Stimulated activated CD8-positive, alpha-beta memory T cell treated with anti-CD3 and anti-CD28 coated beads, Interleukin-4, amount 100 ng/mL, for 24 hours (primary cell): ENCODE measurements at places on chromosomes 16 and 17.

- no peak for DNase-seq
Measured at GRCh38 chr17:18045691-18046350, 6.6 kb downstream of the GID4 start.

DNA sequence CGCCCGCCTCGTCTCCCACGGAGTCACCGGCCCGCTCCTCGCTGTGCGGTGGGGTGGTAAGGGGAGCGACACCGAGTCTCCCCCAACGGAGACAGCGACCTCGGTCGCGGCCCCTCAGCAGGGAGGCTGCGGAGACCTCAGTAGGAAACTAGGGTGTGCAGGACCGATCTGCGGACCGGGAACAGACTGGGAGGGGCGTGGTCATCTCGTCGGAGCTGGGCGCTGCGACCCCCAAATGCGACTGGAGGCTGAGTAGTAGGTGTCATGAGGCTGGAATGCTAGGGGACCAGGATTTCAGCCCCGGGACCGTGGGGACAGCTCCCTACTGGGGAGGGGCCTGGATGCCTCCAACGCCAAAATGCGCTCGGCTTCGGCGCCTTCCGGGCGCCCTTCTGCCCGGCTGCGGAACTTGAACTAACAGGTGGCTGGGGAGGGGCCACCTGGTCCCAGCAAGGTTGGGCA lies 1.3 kb downstream of the CACNG4 start:
- no peak for DNase-seq

DNA sequence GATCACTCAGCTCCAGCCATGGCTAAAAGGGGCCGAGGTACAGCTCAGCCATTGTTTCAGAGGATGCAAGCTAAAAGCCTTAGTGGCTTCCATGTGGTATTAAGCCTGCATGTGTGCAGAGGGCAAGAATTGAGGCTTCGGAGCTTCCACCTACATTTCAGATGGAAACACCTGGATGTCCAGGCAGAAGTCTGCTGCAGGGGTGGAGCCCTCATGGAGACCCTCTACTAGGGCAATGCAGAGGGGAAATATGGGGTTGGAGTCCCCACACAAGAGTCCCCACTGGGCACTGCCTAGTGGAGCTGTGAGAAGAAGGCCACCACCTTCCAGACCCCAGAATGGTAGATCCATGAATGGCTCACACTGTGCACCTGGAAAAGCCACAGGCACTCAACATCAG lies 14.7 kb upstream of the PSMD11 start:
- no peak for DNase-seq

DNA sequence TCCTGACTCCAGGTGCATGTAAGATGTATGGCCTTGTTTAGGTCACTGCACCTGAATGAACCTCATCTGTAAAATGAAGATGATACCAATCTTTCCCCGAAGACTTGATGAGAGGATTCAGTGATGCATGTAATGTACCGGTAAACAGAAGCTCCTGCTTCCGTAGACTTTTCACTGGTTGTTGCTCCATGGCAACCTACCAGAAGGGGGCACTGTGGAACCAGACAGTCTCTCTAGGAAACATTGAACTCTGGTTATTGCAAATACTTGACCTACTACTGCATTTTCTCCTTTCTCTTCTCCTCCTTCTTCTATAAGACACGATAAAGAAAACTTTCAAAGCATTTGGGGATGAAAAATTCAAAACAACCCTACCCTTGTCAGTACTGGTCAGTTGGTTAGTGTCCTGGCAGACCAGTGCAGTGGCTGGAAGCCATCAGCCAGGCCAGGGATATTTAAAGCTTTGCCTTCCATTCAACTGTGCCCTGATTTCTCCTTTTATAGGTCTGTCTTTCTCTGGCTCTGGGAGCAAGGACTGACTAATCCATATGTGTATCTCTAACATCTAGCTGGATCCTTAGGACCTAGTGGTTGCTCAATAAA lies 667.4 kb upstream of the SALL1 start:
- DNase-seq = no peak

GRCh38 chr16:86681031-86681756 lies 102.8 kb downstream of the FOXL1 start:
- DNase-seq = no peak

GRCh38 chr17:63764716-63765115 lies 8.7 kb downstream of the CCDC47 start:
- no peak for DNase-seq

- no peak for DNase-seq
Measured at GRCh38 chr16:783404-784161, 4.6 kb downstream of the RPUSD1 start.

DNA sequence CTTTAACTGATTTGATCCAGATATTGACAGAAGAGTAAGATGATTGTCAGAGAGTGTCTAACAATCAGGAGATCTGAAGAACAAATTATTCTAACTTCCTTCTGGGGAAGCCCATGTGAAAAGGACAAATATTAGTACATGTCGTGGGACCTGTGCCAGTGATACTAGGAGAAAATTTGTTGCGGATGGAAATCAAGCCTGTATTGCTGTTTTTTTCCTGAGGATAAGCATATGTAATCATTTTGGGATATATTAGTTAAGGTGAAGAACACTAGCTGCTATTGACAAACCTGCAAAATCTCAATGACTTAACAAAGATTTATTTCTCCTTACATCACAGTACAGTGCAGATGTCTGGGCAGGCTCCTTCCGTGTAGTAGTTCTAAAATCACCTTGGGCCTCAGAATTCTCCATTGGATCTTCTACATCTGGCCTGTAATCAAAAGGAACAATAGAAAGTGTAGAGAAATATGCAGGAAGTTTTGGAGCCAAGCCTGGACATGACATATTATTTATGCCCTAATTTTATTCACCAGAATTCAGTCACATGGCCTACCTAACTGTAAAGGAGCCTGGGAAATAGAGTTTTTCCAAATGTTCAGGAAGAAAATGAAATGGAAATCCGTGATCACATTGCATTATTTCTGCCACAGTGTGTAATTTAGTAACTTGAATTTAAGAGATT lies 58.3 kb downstream of the CYB561 start:
- DNase-seq = no peak

GRCh38 chr16:24336491-24336890 lies 80.4 kb downstream of the CACNG3 start:
- DNase-seq = no peak

DNA sequence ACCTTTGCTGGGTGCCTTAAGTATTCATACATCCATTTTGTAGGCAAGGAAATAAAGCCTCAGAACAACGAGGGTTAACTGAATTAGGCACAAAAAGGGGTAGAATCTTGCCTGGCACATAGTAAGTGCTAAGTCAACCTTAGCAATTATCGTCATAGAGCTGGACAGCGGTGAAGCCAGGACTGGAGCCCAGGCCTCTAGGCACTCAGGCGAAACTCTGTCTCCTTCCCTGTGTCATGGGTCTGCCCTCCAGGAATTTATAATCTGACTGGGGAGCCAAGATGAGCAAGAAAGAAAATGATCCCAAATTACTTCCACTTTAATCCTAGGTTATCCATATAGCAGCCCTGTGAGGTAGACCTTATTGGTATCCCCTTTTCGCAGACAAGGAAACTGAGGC lies 61.4 kb downstream of the KATNIP start:
- no peak for DNase-seq

DNA sequence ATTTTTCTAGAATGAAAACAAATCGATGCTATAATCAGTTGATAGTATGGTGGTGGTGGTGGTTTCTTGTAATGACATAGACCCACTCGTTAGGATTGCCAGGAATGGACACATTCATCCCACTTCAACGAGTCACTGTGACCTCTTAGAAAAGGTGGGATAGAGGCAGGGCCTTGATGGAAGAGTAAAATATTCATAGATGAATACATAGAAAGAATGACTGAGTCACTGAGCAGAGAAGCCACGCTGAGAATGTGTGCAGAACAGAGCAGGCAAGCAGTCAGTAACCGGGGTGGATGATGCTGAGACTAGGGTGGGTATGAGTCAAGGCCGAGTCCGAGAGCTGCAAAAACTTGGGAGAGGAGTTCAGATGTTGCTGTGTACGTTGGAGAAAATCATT lies 129.9 kb downstream of the PITPNC1 start:
- no peak for DNase-seq

GRCh38 chr16:11354407-11354732 lies 9.1 kb downstream of the RMI2 start:
- no peak for DNase-seq

DNA sequence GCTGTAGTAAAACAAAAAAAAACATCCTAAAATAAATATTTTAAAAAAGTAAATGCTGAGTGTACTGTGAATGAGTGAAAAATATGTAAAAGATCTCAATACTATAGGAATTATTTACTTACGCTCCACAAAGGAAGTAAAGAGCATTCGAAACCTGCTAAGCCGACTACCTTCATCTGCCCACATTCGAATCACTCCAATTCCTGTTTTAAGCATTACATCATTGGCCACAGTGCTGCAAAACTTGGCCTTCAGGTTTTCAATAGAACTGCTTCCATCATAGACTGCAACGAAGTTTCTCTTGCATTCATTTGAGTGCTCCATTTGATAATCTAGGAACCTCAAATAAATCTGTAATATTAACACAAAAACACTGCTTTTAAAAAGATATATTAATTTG lies 34.4 kb downstream of the NETO2 start:
- no peak for DNase-seq

DNA sequence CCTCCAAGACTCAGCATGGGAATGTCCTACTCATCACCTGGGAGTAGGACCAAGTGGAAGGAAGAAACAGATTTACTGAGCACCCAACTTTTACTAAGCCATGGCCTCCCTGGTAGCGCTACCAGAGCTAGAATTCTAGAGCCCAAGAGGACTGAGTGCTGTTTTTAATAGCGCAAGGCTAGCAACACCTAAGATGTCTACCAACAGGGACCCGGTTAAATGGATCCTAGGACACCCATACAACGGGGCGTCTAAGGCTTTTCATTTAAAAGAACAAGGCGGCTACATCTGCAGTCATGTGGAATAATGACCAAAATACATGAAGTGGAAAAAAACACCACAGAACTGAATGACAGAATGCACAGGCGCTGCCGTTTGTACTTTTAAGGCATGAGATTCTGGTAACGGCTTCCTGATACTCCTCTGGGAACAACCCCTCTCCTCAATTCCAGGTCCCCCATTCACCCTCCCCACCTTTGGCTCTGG lies 5.1 kb downstream of the GGA2 start:
- no peak for DNase-seq

DNA sequence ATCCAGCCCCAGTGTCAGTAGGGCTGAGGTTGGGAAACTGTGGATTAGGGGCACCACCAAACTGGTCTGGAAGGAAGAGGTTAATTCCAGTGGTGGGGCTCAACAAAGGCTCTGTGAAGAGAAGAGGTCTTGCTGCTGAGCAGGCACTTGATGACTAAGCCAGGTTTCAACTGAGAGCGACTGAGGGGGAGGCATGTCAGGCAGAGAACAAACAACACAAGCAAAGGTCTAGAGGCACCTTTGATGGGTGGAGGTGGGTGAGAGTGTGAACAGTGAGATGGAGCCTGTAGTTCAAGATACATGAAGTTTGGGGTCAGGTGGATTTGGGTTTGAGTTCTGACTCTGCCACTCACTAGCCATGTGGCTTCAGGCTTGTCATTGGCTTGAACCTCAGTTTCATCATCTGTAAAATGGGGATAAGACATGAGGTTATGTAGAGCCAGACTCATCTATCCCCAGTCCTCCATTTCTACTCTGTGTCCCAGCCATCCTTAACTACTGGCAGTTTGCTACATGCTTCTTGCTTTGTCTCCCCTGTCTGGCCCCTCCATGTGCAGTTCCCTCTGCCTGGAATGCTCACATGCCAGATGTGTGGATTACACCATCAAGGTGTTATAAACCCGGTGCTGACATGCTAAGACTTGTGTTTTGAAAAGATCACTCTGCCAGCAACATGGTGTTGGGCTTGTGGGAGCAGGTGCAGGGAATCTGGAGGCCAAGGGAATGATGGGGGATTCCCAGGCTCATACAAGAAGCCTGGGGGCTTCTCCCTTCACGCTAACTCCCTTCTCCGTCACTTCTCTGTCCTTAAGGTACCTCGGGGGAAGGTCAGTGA lies 3.0 kb upstream of the RMI2 start:
- no peak for DNase-seq

DNA sequence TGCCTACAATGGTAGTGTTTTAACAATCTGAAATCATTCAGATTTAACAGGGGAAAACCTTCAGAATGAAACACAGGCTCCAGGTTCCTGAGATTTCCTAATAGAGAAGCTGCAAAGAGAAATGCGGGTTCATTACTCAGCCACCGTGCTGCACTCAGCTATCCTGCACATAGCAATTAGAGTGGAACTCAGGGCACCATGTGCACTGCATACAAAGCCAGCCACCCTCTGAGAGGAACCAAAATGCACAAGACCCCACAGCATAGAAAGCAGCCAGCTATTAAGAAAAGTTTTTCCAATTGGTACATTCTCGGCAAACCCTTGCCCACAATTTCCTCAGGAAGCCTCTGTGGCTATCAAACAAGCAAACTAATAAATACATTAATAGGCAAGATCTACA lies 37.4 kb downstream of the TOM1L2 start:
- DNase-seq = no peak

GRCh38 chr16:47617732-47618131 lies 156.6 kb downstream of the PHKB start:
- no peak for DNase-seq

GRCh38 chr17:11996722-11997146 lies 541 bp downstream of the ZNF18 start:
- DNase-seq = no peak

DNA sequence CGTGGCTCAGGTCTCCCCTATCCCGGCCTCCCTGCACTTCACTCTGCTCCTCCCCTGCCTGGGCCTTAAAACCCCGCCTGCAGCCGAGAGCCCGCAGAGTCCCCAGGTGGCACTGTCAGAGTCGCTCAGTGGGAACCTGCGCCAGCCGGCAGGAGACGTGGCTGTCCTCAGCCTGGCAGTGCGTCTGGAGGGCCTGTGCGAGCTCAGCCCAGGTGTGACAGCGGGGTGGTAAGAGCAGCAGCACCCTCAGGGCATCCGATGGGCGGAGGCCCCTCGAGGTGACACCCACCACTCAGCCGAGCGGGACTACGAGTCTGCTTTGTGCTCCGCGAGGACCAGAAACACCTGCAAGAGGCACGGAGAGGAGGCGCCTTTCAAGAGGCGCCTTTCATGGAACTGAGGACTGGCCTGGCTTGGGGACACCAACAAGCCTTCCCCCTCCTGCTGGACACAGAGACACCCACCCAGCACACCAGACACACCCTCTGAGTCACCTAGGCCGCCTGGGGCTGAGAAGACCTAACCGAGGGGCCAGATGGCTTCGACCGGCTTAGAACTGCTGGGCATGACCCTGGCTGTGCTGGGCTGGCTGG lies at the start of gene CLDN9:
Gene CLDN9, plus strand, starts transcription at position 96 of the 593 bp plus-strand sequence. Its CDS starts 440 bp downstream, at position 536.
- no peak for DNase-seq

GRCh38 chr16:28495795-28496749 lies 1.6 kb downstream of the APOBR start:
- DNase-seq = no peak

- DNase-seq = no peak
Measured at GRCh38 chr17:40347319-40348135, 17.0 kb downstream of the GJD3 start.

DNA sequence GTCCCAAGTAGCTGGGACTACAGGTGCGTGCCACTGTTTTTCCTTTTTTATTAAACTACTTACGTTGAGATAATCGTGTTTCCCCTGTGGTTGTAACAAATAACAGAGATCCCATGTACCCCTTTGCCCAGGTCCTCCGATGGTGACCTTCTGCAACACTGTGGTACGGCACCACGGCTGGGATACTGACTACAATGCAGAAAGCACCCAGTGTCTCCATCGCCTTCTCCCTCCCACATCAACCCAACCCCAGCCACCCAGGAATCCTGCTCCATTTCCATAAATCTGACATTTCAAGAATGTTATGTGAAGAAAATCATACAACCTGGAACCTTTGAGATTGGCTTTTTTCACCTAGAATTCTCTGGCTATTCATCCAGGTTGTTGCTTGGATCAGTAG lies 22.1 kb downstream of the MPRIP start:
- DNase-seq = no peak
